ENCODE measurements at places on chromosomes 5 and 9. TPM values are rescaled to one million over a fixed set of nuclear protein-coding genes. Genes with fewer than 3 reads are reported as not detected.
A peak's percentile ranks its signal among the peaks of the same experiment; 100 is the strongest.

- DNase-seq = no peak
Measured at GRCh38 chr5:91235271-91235694, 147.8 kb downstream of the ARRDC3 start.

DNA sequence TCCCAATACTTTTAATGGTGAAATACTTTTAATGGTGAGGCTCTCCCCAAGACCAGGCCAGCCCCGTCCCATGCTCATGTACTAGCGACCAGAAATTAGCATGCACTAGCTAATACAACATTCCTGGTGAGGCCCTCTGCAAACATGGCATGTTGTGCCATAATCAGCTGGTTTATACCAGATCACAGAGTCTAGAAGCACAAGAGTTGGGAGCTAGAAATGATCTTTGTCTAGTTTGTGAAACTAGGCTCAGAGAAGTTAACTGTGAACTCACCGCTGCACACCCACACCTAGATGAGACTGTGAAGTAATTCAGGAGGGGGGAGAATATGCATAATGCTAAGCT is 37.4 kb downstream of the MTMR12 start:
- no peak for DNase-seq

The SLC36A3 gene
- total RNA-seq = not detected

The PTPN3 gene
- total RNA-seq = 0.32 TPM

- DNase-seq = no peak
Measured at GRCh38 chr5:132353486-132353995, 16.0 kb upstream of the SLC22A5 start.

DNA sequence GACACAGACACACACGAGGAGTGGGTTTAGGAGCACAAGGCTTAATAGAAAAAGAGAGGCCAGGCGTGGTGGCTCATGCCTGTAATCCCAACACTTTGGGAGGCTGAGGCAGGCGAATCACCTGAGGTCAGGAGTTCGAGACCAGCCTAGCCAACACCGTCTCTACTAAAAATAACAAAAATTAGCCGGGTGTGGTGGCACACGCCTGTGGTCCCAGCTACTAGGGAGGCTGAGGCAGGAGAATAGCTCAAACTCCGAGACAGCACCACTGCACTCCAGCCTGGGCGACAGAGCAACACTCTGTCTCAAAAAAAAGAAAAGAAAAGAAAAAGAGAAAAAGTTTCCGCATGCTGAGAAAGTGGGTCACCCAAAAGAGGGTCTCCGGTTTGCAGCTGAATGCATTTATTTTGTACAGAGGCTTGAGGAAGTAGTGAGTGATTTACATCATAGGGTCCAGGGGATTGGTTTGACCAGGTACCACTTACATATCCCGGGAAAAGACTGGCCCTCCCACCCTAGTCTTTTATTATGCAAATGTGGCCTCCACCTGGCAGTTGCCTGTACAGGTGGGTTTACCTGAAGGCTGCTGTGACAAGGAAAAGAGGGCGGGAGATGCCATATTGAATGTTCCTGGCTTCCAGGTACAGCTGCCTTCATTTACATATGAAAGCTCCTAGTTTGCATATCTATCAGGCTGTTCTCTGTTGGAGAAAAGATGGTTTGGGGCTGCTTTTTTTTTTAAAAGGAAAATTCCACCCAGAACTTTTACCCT is 366.2 kb upstream of the GRAMD2B start:
- DNase-seq = no peak

DNA sequence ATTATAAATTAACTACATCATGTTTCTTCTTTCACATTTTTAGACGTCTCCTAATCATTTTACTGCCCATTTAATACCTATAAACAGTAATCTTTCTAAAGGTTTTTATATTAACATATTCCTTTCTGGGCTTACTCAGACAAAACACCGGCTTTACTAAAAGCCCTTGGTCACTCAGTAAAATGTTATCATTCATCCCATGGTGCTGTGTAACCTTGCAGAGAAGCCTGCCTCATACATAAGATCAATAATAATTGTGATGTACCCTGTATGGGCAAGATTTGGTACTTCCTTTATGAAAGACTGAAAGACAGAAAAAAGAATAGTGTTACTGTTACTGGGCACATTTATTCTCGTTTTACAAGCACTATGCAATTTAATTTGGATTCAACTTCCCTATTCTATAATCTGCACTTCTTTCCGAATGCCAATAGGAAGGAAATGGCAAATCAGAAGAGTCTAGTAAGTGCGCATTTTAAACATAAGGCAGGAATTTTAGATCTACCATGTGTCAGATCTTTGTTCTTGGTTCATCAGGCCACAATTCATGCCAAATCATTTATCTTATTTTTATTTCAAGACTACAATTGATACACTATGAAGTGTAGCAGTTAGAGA is 522.2 kb downstream of the CSNK1G3 start:
- DNase-seq = no peak

GRCh38 chr5:109863752-109864151 is 174.0 kb downstream of the MAN2A1 start:
- no peak for DNase-seq

- DNase-seq = peak; percentile 48
Measured at GRCh38 chr9:134399435-134400056, 73.3 kb downstream of the RXRA start.

DNA sequence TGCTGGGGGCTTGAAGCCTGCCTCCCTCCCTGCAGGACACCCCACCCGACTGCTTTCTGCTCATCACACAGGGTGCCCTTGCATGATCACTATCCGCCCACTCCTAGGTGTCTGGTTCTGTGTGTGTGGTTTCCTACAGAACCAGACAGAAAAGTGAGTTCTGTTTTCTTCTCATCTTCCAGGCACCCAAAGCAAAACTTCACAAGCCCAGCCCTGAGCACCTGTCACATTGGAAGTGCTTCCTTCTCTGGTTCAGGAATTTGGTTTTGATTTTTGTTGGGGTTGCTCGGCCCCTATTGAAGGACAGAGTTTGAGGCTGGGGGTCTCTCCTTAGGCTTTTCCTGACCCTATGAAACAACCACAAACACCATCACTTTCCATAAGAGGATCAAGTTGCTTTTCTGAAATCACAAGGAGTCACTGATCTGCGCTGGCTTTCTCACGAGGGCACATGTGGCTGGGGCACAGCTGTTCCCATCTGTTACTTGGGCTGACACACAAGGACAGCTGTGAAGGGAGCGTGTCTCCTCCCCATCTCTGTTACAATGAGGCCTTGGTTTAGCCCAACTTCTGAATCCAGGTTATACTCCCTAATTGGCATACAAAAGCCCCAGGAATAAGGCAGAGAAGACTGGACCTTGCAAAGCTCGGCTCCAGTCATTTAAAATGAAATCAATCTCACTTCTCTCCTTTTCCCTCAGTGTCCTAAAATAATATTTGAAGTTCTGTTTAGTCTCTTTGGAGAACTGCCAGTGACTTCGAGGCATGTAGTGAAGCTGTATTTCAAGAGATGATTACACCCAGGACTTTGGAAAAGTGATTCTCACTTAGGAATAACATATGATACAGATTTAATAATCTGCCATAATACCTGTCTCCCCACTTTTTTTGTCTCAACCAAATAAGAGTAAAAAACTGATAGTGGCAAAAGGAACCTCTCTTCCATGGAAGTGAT is 213.1 kb upstream of the GAS1 start:
- no peak for DNase-seq

The LCN2 gene
- total RNA-seq = not detected

The MIGA2 gene
- total RNA-seq = 25.8 TPM

GRCh38 chr5:112245656-112246055 is 173.4 kb downstream of the EPB41L4A start:
- DNase-seq = no peak

DNA sequence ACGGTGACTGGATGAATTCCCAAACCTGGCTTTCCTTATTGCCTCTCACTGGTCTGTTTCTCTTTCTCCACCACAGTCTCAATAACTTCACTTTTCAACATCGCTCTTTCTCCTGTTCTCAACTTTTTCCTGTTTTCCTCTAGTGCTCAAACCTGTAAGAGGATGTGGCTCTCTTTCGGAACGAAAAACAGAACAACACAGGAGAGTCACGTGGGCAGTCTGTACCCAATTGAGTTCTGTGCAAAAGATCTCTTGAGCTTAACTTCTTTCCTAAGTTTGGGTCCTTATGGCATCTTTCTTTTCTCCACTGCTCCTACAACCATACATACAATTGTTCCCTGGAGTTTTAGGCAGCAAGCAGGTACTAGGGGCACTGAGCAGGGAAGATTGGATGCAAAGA is 8.9 kb downstream of the HAVCR1 start:
- DNase-seq = no peak

- DNase-seq = peak; percentile 7
Measured at GRCh38 chr5:3116366-3116765, 364.9 kb upstream of the IRX2 start.

- no peak for DNase-seq
Measured at GRCh38 chr5:171852255-171852681, 66.7 kb downstream of the SMIM23 start.

DNA sequence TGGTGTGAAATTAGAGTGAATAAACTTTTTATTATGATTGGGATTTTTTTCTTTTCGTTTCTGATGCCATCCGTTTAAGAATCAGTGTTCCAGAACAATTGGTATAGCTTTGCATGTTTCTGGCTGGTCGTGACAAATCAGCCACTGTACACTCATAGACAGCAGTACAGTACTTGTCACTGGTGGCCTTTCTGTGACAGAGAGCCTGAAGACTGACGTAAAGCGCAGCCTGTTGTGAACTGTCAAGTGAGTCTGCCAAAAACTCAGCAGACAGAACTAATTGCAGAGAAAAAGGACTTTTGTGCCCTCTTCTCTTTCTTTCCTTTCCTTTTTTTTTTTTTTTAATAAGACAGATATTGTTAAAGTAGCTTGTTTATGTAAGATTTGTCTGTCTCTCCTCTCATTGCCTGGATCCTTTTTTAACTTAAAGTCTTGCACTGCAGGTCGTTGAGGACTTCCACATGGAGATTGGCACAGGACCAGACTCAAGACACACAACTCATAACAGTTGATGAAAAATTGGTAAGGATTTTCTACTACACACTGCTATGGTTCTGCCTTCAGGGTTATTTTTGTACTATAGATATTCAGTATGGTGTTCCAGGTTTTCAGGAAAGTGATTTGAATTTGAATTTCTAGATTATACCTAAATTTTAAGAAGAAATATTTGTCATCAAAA is 42.7 kb downstream of the NDUFS4 start:
- DNase-seq = no peak

DNA sequence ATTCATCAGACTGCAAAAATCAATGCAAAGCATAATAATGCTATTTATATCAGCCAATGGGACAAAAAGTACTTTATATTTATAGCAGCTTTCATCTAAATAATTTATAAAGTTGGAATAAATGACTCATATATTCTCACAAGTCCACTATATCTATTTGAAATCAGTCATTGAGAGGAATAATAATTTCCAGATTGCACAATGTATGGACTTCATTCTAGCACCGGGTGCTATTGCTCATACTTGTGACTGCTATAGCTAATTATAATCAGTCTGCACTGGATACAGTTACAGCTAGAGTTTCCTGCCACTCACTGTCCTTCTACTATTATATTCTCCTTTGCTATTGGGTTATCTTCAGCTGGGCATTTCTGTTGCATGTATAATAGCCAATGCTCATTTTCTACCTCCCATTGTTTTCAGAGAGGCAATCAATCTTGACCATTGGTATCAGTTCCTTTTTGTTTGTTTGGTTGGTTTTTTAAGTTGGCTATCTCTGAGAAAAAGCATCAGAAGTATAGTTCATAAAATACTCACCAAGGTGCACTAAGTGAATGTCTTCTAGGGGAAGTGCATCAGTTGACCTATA is 1.9 kb downstream of the CDH18 start:
- DNase-seq = no peak

DNA sequence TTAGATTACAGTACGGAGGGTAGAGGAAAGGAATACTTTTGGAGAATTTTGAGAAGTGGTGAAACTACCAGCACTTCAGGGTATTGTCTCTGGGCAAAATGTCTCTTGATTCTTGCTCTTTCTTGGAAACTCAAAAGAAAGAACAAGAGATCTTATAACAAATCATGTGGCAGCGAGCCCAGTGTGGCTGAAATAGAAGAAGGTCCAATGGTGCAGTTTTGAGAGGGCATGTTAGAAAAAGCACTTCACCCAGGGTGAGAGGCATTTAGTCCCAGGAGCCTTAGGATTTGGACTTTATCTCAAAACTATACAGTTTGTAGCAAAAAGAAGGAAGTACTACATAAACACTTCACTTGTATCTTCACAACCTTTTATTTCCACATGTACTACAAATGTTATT is 39.4 kb downstream of the NNT start:
- DNase-seq = no peak

GRCh38 chr5:141641634-141642267 is 5.0 kb downstream of the RELL2 start:
- peak; percentile 42 for DNase-seq

DNA sequence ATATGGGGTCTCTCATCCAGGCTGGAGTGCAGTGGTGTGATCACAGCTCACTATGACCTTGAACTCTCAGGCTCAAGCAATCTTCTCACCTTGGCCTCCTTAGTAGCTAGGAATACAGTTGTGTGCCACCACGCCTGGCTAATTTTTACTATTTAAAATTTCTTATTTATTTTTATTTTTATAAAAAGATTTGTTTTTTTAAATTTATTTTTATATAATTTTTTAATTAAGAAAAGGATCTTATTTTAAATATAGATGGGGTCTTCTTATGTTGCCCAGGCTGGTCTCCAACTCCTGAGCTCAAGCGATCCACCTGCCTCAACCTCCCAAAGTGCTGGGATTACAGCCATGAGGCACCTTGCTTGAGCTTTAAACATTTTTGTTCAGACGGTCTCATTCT is 2.4 kb upstream of the ZCCHC7 start:
- DNase-seq = no peak

The SHB gene
- total RNA-seq = 1.2 TPM

The HEMGN gene
- total RNA-seq = 1.5 TPM

DNA sequence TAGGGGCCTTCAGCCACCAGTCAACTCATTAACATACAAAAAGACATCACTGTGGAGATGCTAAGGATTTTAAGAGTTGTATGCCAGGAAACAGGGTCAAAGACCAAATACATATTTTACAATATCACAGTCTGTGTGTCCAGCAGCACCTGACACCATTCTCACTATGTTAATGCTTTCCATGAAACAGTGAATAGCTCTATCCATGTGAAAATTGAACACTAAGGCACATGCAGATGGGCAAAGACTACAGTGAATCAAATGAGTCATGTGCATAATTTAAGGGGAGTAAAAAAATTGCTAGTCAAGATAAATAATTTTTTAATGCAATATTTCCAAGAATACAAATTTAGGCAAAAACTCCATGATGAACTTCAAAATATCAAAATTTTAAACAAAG is 7.6 kb upstream of the SPATA31E1 start:
- no peak for DNase-seq

DNA sequence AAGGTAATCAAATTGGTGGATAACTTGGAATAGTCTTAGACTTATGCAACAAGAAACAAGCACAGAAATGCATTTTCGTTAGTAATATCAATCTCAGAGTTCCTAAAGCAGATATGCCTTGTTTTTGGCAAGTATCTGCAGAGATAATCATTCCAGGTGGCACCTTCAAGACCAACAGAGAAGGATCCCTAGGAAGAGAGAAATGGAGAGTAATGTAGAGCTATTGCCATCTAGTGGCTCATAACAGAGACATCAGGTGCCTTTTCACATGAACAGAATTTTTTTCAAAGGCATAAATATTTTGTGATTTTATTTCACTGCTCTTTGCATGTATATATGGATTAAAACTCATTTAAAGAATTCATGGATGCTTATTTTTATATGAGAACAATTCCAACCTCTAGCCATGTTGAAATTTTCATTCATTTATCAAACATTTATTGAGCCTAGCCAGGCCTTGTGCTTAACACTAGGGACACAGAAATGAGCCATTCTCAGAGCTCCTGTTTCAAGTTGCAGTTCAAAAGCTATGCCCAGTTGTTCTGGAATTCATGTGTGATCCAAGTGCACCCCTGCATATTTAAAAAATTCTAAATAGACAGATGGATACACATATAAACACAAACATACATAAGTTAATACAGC is 117.5 kb upstream of the OR13F1 start:
- DNase-seq = no peak

The ARHGEF28 gene
- 0.18 TPM for total RNA-seq

Data from activated CD4-positive, alpha-beta T cell treated with anti-CD3 and anti-CD28 coated beads for 36 hours (primary cell).